ENCODE measurements at places on chromosomes 16 and 17.

DNA sequence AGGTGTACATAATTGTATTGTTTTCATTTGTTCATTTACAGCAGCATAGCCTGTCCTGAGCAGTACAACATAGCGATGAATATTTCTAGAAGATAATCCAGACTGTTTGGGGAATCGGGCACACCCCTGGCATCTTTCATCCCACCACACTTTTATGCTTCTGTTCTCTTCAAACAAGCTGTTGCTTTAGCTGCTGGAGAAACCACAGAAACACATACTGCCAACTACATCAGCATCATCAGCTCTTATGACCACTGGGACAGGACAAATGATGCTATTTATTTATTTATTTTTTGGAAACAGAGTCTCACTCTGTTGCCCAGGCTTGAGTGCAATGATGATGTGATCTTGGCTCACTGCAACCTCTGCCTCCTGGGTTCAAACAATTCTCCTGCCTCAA is 22.6 kb upstream of the HAPSTR1 start:
- DNase-seq = no peak
- no peak overlapping the region for H3K4me3 ChIP-seq
- no peaks in the 10 kb centered on the region for H3K36me3 ChIP-seq
- no peaks in the 10 kb centered on the region for H3K4me1 ChIP-seq

DNA sequence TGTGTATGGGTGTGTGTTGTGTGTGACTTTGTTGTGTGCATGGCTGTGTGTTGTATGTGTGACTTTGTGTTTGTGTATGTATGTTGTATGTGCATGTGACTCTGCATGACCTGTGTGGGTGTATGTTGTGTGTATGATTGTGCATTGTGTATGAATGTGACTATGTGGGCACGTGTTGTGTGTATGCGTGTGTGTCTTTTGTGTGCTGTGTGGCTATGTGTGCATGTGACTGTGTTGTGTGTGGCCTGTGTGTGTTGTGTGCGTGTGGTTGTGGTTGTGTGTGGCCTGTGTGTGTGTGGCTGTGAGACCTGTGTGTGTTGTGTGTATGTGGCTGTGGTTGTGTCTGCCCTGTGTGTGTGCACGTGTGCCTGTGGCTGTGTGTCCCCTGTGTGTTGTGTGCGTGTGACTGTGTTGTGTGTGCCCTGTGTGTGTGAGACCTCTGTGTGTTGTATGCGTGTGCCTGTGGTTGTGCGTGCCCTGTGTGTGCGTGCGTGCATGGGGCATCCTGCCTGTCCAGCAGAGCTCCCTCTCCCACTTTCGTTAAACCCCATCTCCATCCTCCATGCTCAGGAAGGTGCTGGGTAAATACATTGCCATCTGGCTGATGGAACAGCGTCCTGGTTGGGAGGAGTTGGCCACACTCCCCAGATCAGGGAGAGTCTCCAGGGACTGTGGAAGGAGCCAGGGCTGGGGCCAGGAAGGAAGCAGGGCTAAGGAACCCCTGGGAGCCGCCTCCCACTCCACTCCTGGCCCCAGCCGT is 90.1 kb upstream of the GSE1 start:
- peak overlapping the region; percentile 32 for H3K27ac ChIP-seq
- peak overlapping the region; percentile 47 for H3K4me3 ChIP-seq
- peaks cover 43% of the 10 kb centered on the region for H3K4me1 ChIP-seq
- DNase-seq = no peak

DNA sequence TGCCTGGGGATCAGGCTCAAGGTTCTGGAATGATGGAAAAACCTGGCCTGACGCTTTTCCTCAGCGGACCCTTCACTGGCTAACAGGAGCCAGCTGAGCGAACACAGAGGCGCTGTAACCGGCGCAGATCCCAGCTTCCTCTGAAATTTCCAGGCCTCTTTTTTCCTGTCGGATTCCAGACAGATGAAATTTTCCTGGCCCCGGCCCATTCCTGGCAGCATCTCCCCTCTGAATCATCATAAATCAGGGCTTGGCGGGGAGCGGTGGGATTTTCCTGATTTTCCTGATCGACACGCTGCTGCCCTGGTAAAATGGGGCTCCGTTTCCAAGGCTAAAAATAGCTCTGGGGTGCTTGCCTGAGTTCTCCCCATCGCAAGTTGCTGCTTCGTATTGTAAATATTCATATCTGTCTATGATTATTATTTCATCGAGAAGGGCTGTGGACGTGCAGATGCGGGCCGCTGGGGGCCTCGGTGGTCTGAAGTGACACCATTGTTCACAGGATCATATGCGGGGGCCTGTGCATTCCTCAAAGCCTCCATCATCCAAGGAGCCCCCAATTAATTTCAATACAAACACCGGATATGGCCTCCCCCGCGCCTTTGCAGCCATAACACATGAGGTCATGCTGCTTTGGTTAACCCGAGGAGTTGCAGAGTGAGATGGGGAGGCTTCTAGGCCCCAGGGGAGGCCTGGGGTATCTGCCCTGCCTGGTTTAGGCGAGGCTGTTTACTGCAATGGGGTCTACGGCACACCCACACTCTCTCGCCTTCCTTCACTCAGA is 45.8 kb upstream of the ETV4 start:
- peak overlapping the region; percentile 74 for H3K27ac ChIP-seq
- H3K27me3 ChIP-seq = no peaks in the 10 kb centered on the region
- DNase-seq = no peak
- peaks cover 4% of the 10 kb centered on the region for H3K36me3 ChIP-seq
- peaks cover 42% of the 10 kb centered on the region for H3K4me1 ChIP-seq

GRCh38 chr17:39607851-39608130 is at the start of gene NEUROD2:
Gene NEUROD2 (minus strand): TSS chr17:39607920. CDS start chr17:39606599, 1,321 bp downstream.
- no peak within 1 kb of the TSS for H3K27ac ChIP-seq
- H3K4me3 ChIP-seq = peak within 1 kb of the TSS; percentile 51
- no peak for DNase-seq
- H3K27me3 ChIP-seq = peaks cover 83% of the 10 kb centered on the region
- peaks cover 4% of the 10 kb centered on the region for H3K36me3 ChIP-seq

DNA sequence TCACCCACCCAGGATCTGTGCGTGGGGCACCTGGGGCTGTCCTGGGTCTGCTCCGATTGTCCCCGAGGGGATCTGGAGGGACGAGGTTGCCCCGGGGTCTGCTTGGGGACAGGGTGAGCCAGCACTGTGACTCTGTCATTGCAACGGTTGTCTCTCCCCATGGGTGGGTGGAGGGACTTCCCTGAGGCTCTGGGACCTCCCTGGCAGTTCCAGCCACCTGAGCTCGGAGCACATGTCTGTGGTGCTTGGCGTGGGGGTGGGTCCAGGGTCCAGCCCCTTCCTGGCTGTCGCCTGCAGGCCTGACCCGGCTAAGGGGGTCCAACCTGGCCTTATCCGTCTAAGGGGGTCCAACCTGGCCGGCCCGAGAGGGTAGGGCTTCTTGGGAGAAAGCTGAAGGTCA is 8.5 kb upstream of the CBFA2T3 start:
- H3K4me3 ChIP-seq = no peak overlapping the region
- H3K27me3 ChIP-seq = peaks cover 4% of the 10 kb centered on the region
- no peak for DNase-seq
- H3K36me3 ChIP-seq = no peaks in the 10 kb centered on the region

GRCh38 chr17:51455931-51456330 is 195.6 kb downstream of the UTP18 start:
- H3K27me3 ChIP-seq = peaks cover 5% of the 10 kb centered on the region
- no peak for DNase-seq
- H3K27ac ChIP-seq = no peak overlapping the region
- no peaks in the 10 kb centered on the region for H3K36me3 ChIP-seq
- H3K4me3 ChIP-seq = no peak overlapping the region

DNA sequence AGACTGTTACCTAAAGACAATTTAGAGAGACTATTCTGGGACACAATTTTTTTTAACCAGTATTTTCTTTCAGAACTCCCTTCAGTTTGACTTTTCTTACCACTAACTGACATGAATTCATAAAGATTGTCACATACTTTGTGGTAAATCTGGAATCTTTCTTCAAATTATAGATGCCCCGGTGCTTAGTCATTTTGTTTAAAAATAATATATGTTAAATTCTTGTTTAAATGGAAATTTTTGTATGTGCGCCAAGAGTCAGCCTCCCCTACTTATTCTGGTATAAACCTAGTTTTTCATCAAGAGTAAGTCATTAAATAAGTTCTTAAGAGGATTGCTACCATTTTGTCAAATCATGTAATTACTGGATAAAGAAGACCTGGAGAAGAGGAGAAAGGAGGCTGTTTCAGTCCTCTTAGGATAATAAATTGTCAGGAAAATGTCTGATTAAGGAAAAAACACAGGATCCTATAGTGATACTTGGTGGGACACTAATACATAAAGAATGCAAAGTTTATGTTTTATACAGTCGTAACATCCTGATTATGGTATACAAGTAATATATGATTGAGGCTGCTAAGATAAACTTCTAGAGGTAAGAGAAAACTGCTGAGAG is 424.4 kb downstream of the PMP22 start:
- H3K36me3 ChIP-seq = no peaks in the 10 kb centered on the region
- H3K27me3 ChIP-seq = peaks cover 27% of the 10 kb centered on the region
- no peak overlapping the region for H3K27ac ChIP-seq
- no peak for DNase-seq
- H3K4me1 ChIP-seq = no peaks in the 10 kb centered on the region

- H3K27ac ChIP-seq = no peak overlapping the region
- H3K4me3 ChIP-seq = no peak overlapping the region
- H3K27me3 ChIP-seq = no peaks in the 10 kb centered on the region
- DNase-seq = no peak
Measured at GRCh38 chr16:50408001-50408561, 39.3 kb upstream of the BRD7 start.

DNA sequence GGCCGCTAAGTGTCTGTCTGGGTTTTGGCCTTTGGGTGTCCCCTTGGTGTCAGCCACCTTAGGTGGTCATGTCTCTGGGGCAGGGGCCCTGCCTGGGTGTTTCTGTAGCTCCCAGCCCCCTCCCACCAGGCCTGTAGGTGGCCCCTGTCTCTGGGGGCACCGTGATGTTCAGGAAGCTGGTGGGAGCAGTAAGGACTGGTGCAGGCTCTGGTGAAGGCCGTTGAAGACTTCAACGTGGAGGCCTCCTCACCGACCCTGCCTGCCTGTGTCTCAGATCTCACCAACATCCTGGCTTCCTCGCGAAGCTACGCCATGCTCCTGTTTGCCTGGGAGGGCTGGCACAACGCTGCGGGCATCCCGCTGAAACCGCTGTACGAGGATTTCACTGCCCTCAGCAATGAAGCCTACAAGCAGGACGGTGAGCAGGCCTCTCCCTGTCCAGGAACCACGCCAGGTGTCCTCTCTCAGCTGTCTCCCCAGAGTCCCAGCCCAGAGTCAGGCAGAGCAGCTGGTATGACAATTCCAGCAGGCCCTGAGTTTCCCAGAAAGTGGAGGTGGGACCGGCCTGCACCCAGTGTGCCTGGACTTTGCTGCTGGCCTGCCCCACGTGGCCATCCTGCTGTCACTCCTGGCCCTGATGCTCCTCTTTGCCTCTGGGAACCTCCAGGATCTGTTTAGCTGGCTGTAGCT is 2.8 kb downstream of the ACE start:
- no peak for DNase-seq
- peaks cover 41% of the 10 kb centered on the region for H3K27me3 ChIP-seq
- no peaks in the 10 kb centered on the region for H3K4me1 ChIP-seq
- no peaks in the 10 kb centered on the region for H3K36me3 ChIP-seq
- no peak overlapping the region for H3K4me3 ChIP-seq

DNA sequence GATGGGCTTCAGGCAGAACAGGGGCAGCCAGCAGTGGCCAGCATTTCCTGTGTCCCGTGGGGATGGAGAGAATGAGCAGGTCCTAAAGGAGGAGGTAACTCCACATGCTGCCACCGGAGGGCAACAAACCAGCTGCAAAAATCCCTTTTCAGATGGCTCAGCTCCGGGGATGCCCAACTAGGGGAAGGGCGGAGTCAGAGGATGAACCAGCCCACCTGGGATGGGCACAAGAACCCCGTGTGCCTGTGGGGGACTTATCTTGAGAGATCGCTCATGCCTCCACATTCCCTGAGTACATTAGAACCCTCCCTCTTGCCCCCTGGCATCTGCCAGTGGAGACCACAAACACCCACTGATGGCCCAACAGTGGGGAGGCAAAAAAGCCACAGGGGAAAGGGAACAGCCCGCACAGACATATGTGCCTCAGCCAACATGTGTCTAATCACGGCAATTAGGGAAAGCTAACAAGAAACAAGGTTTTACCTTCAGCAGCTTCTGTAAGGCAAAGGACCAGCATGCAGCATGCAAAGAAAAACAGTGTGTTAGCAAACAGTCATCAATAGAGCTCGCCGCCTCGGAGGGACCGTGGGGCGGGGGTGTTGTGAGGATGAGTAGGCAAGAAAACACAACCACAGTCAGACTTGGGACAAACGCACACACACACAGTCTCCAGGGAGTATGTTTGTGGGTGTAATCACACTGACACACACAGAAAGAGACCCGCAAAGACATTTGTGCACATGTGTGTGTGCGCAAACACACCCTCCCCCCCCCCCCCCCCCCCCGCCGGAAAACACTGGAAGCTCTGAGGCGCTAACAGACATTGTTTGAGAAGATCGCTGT is 64.0 kb downstream of the MYO18A start:
- no peaks in the 10 kb centered on the region for H3K4me1 ChIP-seq
- H3K27me3 ChIP-seq = no peaks in the 10 kb centered on the region
- DNase-seq = no peak
- H3K4me3 ChIP-seq = no peak overlapping the region
- no peak overlapping the region for H3K27ac ChIP-seq

- no peak for DNase-seq
- no peaks in the 10 kb centered on the region for H3K36me3 ChIP-seq
- H3K4me3 ChIP-seq = no peak overlapping the region
- H3K4me1 ChIP-seq = no peaks in the 10 kb centered on the region
- no peak overlapping the region for H3K27ac ChIP-seq
Measured at GRCh38 chr16:22109258-22109898, 17.0 kb downstream of the VWA3A start.

GRCh38 chr17:41518789-41519449 is at the start of gene KRT15:
Gene KRT15 (minus strand): TSS chr17:41518890. CDS start chr17:41518827, 63 bp downstream.
- H3K27me3 ChIP-seq = peaks cover 4% of the 10 kb centered on the region
- peak within 1 kb of the TSS; percentile 76 for H3K4me3 ChIP-seq
- no peak for DNase-seq
- peaks cover 4% of the 10 kb centered on the region for H3K36me3 ChIP-seq
- H3K4me1 ChIP-seq = peaks cover 20% of the 10 kb centered on the region

DNA sequence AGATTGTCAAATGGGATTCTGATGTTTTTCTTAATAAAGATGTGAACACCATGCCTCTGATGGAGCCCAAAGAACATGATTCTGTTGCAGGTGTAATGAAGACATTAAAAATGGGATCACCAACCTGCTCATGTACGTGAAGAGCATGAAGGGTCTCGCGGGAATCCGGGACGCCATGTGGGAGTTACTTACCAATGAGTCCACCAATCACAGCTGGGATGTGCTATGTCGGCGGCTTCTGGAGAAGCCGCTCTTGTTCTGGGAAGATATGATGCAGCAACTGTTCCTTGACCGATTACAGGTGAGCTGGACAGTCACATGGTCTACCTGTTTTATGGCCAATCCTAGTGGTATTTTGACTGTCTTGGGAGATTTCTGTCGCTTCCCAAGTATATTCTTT is 7.6 kb downstream of the COG1 start:
- no peaks in the 10 kb centered on the region for H3K27me3 ChIP-seq
- H3K27ac ChIP-seq = no peak overlapping the region
- no peak overlapping the region for H3K4me3 ChIP-seq
- H3K4me1 ChIP-seq = peaks cover 11% of the 10 kb centered on the region

All from type B pancreatic cell (in vitro differentiated cells).